ENCODE measurements at places on chromosomes 4 and X.

- no peak for DNase-seq
Measured at GRCh38 chrX:7261672-7262332, 113.8 kb upstream of the PUDP start.

GRCh38 chr4:18057821-18058533 lies 36.4 kb upstream of the LCORL start:
- no peak for DNase-seq

DNA sequence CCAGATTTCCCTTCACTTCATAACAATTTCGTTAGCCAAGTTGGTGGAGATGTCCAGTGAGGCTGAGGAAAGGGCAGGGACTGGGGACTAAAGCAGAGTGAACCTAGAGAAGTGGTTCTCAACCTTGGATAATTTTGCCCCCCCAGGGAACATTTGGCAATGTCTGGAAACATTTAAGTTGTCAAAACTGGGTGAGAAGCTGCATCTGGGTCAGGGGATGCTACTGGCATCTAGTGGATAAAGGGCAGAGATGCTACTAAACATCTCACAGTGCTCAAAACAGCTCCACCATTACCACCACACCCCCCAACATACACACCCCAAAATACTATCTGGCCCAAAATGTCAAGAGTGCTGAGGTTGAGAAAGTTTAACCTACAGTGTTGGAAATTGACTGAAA lies 32.0 kb upstream of the FGF16 start:
- no peak for DNase-seq

DNA sequence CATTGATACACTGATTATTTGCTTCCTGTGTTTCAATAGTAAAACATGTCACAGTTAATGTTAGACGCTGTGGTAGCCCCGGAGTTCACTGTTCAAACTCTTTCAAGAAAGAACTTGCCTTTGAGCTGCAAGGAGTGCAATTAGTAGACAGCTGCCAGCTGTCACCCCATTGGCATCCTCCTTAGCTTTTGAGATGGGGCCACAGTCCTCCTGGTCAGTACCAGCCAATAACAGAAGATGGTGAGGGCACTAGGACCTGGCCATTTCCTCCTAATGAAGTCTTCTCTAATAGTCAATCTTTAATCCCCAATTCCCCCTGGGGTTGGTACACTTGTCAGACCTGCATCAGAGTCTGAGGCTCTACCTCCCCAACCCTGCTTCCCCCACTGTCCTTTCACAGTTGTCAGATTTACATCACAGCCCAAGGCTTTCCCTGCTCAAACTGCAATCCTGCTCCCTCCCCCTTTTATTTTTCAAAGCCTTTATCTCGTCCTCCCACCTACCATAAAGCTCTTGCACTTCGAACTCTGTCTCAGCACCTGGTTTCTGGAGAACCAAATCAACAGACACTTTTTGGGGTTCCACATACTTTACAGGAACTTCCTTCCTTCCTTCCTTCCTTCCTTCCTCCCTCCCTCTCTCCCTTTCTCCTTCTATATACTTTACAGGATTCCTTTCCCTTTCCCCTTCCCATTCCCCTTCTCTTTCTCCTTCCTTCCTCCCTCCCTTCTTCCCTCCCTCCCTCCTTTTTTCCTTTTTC lies 182.0 kb downstream of the RASL11B start:
- DNase-seq, result no peak

GRCh38 chr4:656436-657337 lies 17.4 kb downstream of the ATP5ME start:
- no peak for DNase-seq

DNA sequence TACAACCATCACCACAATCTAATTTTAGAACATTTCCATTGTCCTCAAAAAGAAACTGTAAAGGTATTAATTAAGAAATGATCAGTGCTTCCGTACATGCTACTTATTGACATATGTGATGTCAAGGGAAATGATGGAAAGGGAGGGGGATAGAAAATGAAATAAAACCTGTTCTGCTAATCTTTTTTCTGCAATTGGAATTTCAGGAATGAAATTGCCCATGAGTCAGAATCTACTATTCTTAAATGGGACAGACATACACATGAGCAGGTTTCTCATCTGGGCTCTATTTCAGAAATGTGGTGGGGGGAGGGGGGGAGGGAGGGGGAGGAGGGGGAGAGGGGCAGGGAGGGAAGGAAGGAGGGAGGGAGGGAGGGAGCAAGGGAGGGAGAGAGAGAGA lies 91.0 kb downstream of the SHROOM4 start:
- no peak for DNase-seq

GRCh38 chr4:91838181-91838861 lies 465.4 kb upstream of the GRID2 start:
- no peak for DNase-seq

DNA sequence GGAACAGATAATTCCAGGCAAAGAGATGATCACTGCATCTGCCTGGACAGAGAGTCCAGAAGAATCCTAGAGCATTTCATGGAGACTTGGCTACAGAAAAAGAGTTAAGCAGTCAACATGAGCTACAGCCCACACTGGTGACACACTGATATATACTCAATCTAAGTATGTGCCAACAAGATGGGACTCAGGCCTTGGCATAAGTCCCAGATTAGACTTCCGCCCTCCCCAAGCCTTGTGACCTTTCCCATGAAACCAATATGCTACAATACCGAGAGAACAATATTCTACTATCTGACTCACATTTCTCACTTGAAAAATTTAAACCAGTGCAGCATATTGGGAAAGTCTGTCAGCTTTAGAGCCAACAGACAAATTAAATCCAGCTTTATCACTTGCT lies 65.7 kb upstream of the SLITRK2 start:
- no peak for DNase-seq

DNA sequence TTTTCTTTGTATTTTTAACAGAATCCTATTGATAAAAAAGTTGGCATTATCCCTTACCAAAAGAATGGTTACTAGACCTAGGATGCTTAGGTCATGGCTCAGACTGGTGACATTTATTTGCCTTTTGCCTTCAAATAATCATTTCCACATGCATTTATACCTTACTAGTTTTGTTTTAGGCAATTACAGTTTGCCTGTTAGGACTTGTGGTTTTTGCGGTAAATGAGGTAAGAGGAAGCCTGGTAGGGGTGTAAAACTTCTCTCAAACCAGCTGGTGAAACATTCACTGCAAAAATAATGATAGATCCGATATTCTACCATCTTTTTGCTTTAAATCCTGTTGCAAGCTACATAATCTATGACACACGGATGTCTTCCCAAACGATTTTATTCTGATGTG lies 12.1 kb downstream of the LAMP2 start:
- DNase-seq, result no peak

GRCh38 chr4:2732526-2732925 lies 23.6 kb downstream of the TNIP2 start:
- no peak for DNase-seq

- DNase-seq, result no peak
Measured at GRCh38 chr4:183903021-183903760, 1.9 kb upstream of the STOX2 start.

GRCh38 chr4:106451091-106451490 lies 82.5 kb upstream of the GIMD1 start:
- DNase-seq, result no peak

All from cerebellar nuclear complex (tissue), 1 donor.